ENCODE measurements at places on chromosomes 2 and 18.

- no peak for DNase-seq
Observed at GRCh38 chr2:215354771-215355695, 43.2 kb downstream of the ATIC start.

- peak; percentile 19 for DNase-seq
Observed at GRCh38 chr2:124353656-124354055, 328.6 kb downstream of the CNTNAP5 start.

DNA sequence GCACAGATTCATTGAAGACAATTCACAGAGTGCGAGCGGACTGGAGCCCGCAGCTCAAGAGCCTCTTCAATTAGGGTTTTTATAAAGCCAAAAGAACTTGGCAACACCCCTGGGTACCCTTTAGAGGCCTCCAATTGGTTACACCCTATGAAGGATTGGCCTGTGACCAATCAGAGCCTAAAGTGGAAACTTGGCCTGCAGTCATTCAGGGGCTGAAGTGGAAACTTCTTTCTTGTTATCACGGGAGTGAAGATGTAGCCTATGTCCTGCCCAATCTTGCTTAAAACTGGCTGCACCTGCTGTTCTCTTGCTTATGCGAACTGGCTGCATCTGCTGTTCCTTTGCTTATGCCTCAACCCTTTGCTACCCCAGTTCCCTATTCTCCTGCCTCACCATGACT is 1.8 kb upstream of the HJURP start:
- DNase-seq, result no peak

GRCh38 chr2:111239107-111239506 is 118.4 kb downstream of the BCL2L11 start:
- DNase-seq, result no peak

DNA sequence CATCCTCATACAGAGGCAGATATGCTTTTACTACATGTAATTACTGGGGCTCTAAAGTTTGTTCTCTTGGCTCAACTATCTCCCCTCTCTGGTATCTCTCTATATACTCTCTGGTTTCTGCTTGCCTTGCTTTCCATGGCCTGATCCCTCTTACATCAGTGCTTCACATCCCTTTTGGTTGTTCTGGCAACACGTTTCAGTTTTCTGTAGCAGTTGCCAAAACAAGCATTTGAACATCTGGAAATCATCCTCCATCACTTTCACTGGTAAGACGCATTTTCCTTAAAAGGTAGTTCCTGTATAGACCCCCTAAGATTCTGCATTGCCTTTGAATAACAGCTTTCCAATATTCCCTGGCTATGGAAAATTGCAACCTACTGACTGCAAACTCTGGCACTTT is 25.9 kb downstream of the COL5A2 start:
- no peak for DNase-seq

DNA sequence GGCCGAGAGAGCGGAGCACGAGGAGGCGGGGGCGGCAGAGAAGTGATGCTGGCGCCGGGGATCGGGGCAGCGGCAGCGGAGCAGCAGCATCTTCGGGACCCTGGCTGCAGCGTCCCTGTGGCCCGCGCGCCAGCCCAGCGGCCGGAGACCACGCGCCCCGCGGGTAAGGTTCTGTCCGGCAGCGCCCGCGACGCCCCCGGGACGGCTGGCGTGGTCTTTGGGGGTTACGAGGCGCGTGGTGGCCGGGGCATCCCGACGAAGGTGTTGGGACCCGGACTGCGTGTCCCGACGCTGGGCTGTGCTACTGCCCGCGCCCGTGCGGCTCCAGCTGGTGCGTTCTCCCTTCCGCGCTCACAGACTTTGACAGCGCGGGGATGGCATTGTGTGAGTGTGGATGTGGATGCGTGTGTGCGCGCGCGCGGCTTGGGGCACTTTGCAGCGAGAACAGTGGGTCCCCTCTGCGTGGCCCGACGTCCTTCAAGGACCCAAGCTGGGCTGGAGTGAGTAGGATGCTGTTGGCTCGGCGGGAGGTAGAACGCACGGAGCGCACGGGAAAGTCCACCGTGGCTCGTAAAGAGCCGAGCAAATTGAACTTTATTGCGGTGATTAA is 405.0 kb downstream of the XIRP2 start:
- peak; percentile 8 for DNase-seq

DNA sequence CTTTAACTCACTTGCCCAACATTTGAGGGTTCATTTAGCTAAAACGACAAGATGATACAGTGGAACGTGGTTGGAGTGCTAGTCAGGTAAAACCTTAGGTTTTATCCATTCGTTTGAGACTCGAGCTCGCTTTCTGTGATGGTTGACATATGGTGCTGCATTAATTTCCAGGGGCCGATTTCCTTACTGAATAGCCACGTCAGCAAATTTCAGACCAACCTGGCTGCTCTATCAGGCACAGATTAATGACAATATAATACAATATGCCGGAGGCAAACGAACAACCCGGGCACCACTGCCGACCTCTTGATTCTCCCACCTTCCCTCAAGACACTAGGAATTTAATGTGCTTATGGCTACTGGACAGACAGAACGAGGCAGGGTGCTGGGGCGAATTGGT is 42.0 kb downstream of the NABP1 start:
- no peak for DNase-seq

- DNase-seq, result no peak
Observed at GRCh38 chr2:105954891-105955290, 210.2 kb downstream of the NCK2 start.

- DNase-seq, result peak; percentile 36
Observed at GRCh38 chr18:58288921-58289797, 245.1 kb downstream of the NEDD4L start.

GRCh38 chr2:26702025-26702424 is 9.5 kb downstream of the KCNK3 start:
- no peak for DNase-seq

- DNase-seq, result no peak
Observed at GRCh38 chr18:495017-495416, 5.5 kb downstream of the COLEC12 start.

GRCh38 chr2:217666338-217666737 is 336.5 kb downstream of the TNS1 start:
- no peak for DNase-seq

- no peak for DNase-seq
Observed at GRCh38 chr2:223888251-223888650, 50.9 kb upstream of the AP1S3 start.

DNA sequence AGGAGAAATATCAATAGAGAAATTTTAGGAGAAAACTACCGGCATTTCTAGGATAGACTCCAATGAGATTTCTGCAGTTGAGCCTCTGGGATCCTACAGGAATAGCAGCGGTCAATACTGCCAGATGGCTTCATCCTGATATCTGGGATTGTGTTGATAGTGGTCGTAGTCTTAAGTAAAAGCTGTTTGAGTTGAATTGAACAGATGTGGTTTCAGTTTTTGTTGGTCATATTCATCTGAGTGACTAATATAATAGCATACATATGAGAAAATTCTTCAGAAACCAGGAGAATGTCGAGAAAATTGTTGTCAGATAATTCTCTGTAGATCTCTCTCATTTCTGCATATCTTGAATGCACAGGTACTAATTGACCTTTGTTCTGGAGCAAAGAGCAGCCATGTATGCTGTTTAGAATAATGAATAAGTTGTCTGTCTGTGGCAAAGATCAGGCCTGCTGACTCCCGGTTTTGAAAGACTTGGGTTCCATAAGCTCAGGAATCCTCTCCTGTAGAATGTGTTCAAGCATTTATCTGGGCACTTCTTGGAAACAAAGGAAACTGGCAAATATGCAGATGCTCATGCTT is 288.1 kb downstream of the TMX3 start:
- DNase-seq, result no peak

DNA sequence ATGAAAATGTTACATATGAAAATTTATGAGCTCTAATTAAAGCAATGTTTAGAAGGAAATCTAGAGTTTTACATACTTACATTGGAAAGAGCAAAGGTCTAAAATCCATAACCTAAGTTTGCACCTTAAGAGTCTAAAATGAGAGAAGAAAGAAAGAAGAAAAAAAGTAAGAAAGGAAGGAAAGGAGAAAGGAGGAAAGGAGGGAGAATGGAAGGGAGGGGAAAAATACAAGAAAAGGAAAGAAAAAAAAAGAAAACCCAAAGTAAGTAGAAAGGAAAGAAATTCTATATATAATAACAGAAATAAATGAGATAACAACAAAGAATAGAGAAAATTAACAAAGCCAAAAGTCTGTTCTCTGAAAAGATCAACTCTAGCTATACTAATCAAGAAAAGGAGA is 122.6 kb downstream of the BCL2L11 start:
- DNase-seq, result no peak

DNA sequence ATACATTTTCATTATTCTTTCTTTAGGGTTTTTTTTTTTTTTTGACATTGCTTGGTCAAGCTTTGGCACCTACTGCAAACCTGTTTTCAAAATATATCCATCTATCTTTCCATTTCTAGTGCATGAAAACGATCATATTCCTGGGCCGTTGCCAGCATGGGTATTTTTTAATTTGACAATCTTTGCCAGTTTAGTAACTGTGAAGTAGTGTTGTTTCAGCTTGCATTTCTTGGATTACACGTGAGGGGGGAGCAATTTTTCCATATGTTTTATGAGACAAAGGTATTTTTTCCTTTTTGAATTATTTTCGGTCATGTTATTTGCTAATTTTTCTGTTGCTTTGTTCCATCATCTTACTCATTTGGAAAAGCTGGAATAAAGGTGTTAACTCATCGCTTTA is 40.9 kb downstream of the TSHZ1 start:
- DNase-seq, result no peak

DNA sequence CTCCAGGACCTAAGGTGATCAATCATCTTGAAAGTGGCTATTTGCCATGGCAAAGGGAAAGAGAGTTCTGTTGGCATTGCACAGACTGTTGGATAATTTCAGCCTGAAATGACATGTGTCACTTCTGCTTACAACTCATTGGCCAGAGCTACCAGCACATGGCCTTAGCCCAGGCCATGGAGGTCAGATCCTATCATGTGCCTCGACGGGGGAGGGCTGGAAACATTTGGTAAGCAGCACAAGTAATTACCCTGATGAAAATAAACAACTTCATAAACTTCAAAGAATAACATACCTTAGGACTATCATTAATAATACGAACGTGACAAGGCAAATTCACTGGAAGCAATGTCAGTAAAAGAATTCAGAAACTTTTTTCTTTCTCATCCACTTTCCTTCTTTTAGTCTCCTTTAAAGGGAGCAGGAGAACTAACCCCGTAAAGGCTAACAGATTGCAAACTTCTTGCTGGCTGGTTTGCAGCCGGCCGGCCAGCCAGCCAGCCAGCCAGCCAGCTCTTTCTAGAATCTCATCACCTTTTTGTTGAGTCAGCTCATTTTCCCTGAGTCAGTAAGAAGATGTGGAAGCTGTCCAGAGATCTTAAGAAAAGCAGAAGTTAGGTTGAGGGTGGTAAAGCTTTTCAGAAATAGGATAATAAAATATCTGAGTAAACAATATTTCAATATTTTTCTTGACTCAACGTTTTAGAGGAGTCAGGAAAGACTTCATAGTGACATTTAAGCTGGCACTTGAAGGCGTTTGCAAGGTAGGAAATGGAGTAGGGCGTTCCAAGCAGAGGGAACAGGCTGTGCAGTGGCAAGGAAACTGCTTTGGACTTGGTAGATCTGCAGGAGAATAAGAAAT is 31.9 kb downstream of the CNRIP1 start:
- DNase-seq, result no peak

DNA sequence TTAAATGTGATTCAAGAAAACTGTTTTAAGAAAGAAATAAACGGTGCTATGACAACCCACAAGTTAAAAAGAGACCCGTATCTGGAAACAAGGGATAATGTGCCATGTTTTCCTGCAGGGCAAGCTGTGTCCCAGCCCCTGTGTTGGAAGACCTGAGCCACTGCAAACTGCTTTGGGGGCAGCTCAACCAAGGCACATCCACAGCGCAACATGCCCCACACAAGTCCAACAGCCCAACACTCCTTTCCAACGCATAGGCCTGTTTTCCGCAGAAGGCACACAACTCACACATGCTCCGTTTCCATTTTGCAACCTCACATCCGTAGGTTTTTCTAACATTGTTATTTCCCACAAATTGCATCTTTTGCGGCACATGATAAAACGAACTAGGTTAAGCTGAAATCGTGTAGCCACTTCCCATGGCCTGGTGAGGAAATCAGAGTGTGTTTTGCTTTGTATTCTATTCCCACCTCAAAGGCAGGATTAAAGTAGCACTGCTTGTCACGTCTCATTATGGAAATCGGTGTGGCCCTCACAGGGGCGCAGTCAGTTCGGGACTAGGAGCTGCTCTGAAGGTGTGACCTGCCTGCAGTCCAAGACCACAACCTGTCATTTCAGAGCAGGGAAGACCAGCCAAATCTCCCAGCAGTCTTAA is 50.5 kb upstream of the ZNF516 start:
- DNase-seq, result no peak

DNA sequence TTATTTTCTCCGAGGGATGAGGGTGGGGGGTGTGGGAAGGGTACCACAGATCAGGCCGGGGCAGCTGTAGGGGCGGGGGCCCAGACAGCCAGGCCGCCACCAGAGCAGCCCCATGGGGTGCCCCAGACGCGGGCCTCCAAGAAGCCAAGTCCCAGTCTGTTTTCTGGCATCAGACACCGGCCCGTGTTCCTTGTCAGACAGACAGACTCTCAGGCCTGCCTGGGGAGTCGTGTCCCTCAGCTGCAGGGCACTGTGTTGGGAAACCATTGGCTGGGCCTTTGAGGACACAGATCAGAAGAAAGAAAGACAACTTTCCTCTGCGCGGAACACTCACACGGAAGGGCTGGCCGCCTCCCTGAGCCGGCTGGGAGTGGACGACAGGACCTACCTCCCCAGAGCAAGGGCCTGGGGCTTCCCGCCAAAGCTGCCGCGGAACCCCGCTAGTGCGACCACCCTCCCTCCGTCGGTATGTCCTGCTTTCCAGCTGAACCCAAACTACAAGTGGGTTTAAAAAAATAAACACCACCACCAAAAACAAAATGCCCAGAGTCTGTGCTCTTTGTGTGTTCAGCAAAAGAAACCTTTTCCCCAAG is 88.0 kb downstream of the SMAD7 start:
- DNase-seq, result no peak

GRCh38 chr2:43083710-43084698 is 142.4 kb downstream of the ZFP36L2 start:
- no peak for DNase-seq

DNA sequence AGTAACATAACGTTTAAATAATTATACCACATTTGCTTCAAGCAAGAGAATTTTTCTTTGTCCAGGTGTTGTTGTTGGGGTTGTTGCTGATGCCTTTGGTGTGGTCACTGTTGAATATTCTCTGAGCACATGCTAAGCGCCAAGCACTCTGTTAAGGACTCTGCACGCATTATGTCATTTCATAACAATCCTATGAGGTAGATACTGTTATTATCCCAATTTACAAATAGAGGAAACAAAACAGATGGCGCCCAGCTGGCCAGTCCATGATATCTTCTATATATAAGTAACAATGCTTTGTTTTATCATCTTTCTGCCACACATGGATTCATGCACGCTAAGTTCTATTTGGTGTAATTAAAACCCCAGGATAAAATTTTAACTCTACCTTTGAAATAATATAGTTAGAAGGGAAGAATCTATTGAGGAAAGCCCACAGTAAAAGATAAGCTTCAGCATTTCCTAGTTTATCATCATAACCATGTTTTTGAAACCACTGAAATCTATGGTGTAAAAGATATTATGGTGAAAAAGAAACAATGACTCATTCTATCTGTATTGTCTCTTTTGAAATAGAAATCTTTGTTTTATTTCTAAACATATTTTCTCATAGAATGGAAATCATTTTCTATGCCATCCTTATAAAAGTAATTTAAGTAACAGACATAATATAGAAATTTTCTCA is 199.7 kb downstream of the PID1 start:
- DNase-seq, result no peak
